ENCODE measurements at places on chromosomes 1 and 21. TPM values are rescaled to one million over a fixed set of nuclear protein-coding genes. Genes with fewer than 3 reads are reported as not detected.
A peak's percentile ranks its signal among the peaks of the same experiment; 100 is the strongest.

DNA sequence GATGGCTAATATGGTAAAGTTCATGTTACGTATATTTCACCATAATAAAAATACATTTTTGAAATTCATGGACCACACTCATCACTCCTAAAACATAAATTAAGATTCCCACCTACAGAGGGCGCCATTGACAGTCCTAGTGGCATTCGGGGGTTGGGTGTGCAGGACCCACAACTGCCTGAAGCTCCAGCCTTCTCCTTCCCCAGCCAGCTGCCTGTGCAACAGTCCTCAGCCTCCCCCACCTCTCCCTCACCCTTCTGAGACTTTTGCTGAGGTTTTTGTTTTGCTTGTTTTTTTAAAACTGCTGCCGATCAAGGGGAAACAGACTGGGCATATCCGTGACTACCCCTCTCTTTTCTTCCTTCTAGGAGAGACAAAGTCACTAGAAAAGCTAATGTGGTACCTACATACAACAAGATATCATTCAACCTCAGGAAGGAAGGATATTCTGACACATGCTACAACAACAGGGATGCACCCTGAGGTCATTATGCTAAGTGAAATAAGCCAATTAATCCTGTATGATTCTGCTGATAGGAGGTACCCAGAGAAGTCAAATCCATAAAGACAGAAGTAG lies 9.2 kb upstream of the EVA1C start:
- H3K27ac ChIP-seq = no peak overlapping the region
- H3K4me3 ChIP-seq = no peak overlapping the region
- H3K4me1 ChIP-seq = peaks cover 26% of the 10 kb centered on the region
- H3K36me3 ChIP-seq = no peaks in the 10 kb centered on the region
- DNase-seq = peak; percentile 78

Gene PROK1
- total RNA-seq = 0.17 TPM

Gene SPATC1L
- total RNA-seq = 4.7 TPM

Gene PPIAL4G
- not detected for total RNA-seq

- no peak overlapping the region for H3K4me3 ChIP-seq
- no peak overlapping the region for H3K27ac ChIP-seq
- peak; percentile 23 for DNase-seq
Observed at GRCh38 chr1:97797403-97798183, 123.2 kb downstream of the DPYD start.

Gene COL16A1
- 19.9 TPM for total RNA-seq

DNA sequence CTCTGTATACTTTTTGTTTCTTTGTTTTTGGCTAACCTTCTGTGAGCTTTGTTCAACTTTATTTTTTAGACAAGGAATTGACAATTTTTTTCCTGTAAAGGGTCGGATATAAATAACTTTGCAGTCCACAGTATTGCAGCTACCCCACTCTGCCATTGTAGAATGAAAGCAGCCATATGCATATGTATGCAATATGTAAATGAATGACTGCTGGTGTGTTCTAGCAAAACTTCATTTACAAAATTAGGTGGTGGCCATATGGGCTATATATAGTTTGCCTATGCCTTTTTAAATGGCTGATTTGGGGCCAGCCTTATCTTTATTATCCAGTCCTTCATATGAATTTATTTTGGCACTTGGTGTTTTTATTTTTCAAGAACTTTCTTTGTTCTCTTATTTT lies 18.0 kb upstream of the SNRPE start:
- no peak for DNase-seq
- H3K4me3 ChIP-seq = no peak overlapping the region
- H3K4me1 ChIP-seq = peaks cover 8% of the 10 kb centered on the region
- no peaks in the 10 kb centered on the region for H3K36me3 ChIP-seq
- no peak overlapping the region for H3K27ac ChIP-seq
- no peaks in the 10 kb centered on the region for H3K27me3 ChIP-seq

GRCh38 chr1:5989731-5990271 lies 2.4 kb downstream of the NPHP4 start:
- no peaks in the 10 kb centered on the region for H3K27me3 ChIP-seq
- H3K4me3 ChIP-seq = no peak overlapping the region
- H3K4me1 ChIP-seq = peaks cover 11% of the 10 kb centered on the region
- H3K27ac ChIP-seq = no peak overlapping the region

GRCh38 chr1:8267307-8267706 lies 50.6 kb upstream of the SLC45A1 start:
- H3K36me3 ChIP-seq = no peaks in the 10 kb centered on the region
- no peak for DNase-seq
- H3K27ac ChIP-seq = no peak overlapping the region
- no peak overlapping the region for H3K4me3 ChIP-seq
- peaks cover 3% of the 10 kb centered on the region for H3K27me3 ChIP-seq
- no peaks in the 10 kb centered on the region for H3K4me1 ChIP-seq
